ENCODE measurements at places on chromosomes 2 and 18. TPM values are rescaled to one million over a fixed set of nuclear protein-coding genes. Genes with fewer than 3 reads are reported as not detected.

- no peak for DNase-seq
Observed at GRCh38 chr18:70698574-70698973, 409.7 kb downstream of the SOCS6 start.

- no peak for DNase-seq
Observed at GRCh38 chr2:240574386-240575100, 6.3 kb downstream of the RNPEPL1 start.

DNA sequence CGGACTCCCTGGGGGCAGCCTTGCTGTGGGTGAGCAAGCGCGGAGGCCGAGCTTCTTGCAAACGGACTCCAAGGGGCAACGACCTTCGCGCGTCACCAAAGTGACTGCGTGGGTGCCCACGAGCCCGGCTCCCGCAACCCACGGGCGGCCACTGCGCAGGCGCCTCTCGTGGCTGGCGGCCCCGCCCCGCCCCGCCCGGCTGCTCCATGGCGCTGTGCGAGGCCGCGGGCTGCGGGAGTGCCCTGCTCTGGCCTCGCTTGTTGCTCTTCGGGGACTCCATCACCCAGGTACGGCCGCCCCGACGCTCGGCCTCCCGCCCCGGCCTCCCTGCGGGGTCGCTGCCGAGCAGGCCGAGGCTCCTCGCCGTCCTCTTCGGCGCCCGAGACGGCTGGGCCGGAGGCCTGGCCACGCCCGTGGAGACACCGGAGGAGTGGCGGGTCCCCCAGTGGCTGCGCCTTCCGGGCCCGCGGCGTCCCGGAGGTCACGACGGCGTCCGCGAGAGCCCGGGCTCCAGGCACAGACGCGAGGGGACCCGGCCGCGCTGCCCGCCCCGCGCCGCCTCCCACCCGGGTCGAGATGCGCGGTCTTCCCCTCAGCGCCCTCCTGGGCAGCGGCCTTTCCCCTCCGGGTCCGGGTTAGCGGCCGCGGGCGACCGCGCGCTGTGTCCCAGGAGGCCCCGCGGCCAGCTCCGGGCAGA is at the start of gene IAH1:
Gene IAH1, plus strand, starts transcription at position 191 of the 697 bp plus-strand sequence. Its CDS starts 16 bp downstream, at position 207.
- peak; percentile 60 for DNase-seq

DNA sequence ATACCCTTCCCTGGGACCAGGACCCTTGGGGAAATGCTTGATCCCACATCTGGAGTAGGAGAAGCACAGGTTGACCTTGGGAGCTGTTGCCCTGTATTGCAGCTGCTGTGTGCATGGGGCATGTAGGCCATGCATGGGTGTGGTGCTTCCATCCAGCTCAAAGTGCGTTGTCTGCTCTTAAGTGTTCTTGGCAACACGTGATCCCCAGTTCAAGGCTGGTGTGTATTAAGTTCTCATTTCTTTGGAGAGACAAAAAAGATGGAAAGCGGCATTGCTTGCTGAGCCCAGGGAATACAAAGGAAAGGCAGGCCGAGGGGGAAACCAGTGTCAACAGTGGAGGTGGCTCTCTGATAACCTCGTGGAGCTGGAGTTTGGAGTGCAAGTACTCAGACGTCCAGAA is 110.7 kb downstream of the RTP5 start:
- DNase-seq, result no peak

- DNase-seq, result no peak
Observed at GRCh38 chr18:62672600-62672999, 42.7 kb upstream of the PHLPP1 start.

DNA sequence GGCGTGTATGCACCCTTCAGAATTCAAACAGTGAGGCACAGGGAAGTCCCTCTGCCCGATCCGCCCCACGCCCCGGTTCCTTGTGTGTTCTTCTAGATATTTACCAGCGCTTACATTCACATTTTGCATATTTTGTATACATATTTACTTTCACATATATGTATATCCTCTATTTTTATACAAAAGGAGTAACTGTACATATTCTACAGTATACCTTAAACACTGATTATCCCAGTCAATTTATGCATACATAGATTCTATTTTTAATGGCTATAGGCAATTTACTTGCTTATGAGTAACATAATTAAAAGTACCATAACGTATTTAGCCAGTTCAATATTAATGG is 307 bp upstream of the DUSP11 start:
- no peak for DNase-seq

DNA sequence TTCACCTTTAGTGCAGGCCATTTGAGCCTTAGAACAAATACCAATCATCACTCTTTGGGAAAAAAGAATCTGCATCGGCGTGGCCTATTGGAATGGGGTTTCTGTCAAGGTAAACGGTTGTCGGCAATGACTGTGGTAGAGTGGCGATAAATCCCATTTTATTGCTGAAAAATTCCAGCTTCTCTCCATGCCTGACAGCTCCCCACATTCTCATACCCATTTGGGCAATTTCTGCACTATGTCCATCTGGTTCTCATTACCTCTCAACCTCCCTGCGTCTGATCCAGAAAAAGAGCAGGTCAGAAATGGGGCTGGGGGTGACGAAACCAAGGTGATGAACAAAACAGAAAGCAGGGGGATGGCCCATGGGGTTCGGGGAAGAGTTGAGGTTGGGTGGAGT is 254.0 kb downstream of the MEIS1 start:
- DNase-seq, result no peak

- no peak for DNase-seq
Observed at GRCh38 chr2:198390670-198391069, 586.3 kb downstream of the PLCL1 start.

DNA sequence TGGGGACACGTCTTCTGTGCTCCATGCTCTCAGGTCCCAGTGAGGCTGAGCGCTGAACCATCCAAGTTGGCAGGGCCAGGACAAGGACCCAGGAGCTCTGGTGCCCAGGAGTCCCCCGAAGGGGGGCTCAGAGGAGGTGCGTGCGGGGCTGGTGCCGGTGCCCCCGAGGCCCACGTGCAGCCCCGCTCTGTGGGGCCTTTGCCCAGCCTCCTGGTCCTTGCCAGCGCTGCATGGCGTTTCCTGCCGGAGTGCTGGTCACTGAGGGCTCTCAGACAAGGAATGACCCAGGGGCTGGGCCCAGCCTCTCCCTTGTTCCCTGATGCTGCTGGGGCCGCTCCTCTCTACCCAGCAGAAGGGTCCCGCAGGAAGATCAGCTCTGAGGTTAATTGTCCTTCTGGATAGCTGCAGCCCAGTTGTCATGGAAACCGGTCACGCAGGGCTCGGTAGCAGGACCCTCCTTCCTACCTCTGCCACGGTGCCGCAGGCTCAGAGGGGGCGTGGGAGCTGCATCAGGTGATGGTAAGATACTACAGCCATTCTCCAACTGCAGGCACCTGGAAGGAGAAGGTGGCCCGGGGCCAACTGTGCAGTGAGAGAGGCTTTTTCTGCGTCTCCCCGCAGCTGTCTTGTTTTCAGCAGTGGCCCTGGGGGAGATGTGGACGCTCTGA is 64.5 kb downstream of the RRM2 start:
- DNase-seq, result no peak

DNA sequence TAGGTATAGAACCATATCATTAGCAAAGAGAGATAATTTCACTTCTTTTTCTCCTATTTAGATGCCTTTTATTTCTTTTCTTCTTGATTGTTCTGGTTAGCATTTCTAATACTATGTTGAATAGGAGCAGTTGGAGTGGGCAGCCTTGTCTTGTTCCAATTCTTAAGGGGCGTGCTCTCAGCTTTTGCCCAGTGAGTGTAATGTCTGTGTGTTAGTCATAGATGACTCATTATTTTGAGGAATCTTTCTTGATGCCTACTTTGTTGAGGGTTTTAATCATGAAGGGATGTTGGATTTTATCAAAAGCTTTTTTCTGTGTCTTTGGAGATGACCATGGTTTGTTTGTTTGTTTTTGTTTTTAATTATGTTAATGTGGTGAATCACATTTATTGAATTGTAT is 1453.1 kb upstream of the SLC39A10 start:
- DNase-seq, result no peak

GRCh38 chr18:63152096-63152495 is 167.5 kb downstream of the BCL2 start:
- DNase-seq, result no peak

DNA sequence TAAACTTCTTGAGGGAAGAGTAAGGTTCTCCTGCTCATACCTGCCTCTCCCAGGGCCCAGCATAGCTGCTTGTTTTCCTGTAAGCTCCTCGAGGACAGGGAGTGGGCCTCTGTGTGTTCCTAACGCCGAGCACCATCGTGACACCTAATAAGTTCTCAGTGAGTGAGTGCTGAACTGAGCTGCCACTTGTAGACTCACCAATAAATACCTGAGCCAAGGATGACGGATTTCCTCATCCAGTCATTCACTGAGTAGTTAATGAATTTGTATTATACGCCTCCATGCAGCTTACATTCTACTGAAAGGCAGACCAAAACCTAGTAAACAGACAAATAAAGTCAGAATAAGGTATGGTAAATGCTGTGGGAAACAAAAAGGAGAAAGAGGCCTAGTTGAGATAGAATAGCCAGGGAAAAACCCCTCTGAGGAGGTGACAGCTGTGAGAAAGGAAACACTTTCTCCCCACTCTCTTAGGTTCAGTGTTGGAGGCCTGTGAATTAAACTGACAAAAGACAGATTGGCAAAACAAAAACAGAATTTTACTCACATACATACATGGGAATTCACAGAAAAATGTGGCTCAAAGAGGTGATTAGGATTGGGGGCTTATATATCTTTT is 138.6 kb downstream of the B3GNT2 start:
- DNase-seq, result no peak

DNA sequence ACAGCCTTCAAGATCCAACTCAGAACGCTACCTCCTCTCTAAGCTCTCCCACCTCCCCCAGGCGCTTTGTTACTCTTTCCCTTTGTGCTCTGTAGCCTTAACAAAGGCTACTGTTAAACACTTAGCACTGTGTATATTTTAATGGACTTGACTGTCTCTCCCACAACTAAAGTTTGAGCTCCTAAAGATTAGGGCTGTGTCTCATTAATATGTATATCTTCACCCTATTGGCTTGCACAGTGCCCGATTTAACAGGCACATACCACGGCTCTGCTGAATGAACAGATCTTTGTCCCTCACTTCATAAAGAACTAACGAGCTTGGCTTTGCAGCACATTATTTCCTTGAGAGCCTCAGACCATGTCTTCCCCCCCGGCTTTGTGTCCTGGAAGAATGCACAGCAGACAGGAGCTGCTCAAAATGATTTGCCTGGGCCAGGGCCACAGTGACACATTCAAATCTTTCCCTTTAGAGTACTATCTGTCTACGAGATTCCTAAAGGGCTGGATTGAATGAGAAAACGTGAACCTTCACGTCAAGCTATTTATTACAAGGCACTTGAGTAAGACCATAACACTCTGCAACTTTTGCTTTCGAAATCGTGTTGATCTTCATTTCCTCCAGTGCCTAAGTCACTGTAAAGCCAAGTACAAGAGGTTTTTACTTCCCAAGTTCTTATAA is 22.1 kb downstream of the ABHD3 start:
- peak; percentile 42 for DNase-seq

GPAT2 gene
- total RNA-seq, result 6.7 TPM

ZAP70 gene
- 5.2 TPM for total RNA-seq

SERPINB12 gene
- total RNA-seq, result not detected

PARD6G gene
- 26.4 TPM for total RNA-seq

ERCC3 gene
- 44.5 TPM for total RNA-seq

HOXD10 gene
- 4.4 TPM for total RNA-seq

ONECUT2 gene
- 0.03 TPM for total RNA-seq

SH3RF3 gene
- total RNA-seq, result 8.0 TPM

All from ureter (tissue), 1 donor.